ENCODE measurements at places on chromosomes 3 and 15.

GRCh38 chr3:184230081-184230602 is 757 bp downstream of the VWA5B2 start:
- peak; percentile 69 for DNase-seq

GRCh38 chr3:188914552-188914951 is 257.2 kb upstream of the TPRG1 start:
- DNase-seq = no peak

GRCh38 chr3:194976874-194977273 is 291.2 kb downstream of the FAM43A start:
- no peak for DNase-seq

DNA sequence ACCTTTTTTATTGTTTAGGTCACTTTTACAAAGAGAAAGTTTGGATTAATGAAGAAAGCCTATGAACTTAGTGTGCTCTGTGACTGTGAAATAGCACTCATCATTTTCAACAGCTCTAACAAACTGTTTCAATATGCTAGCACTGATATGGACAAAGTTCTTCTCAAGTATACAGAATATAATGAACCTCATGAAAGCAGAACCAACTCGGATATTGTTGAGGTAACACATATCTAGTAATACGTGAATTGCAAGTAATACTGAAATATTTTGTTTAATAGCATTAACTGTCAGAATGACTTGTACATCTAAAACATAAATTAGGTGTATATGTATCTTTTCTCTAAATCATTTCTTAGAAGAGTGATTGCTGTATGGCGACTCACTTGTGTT is 79.8 kb downstream of the MEF2A start:
- DNase-seq = no peak

DNA sequence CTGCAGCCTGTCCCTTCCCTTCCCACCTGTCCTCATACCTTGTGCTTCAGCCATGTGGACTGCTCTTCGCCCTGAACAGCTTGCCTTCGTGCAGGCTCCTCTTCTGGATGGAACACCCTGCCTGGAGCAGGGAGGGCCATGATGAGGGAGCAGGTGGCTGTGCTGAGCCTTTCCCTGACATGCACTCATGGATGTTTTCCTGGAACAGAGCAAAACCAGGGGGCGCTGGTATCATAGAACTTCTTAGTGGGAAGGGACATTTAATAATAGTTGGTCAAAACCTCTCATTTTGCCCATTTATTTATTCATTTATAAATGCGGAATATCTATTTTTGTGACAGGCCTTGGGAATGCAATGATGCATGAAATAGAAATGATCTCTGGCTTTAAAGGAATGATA is 149.3 kb downstream of the CACNA1D start:
- DNase-seq = no peak

DNA sequence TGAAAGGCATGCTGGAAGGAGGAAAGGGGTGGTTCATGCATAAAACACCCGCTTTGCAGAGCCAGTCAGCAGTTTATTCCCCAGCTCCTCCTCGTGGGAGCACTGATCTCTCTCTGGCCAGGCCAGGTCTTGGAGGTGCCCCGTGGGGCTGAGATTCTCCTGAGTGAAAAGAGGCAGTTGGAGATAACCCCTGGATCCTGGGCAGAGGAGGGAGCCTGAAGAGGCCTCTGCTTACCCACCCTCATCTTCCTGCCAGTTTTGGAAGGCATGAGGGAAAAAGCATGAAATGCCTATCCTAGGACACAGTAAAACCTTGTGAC is 108.3 kb downstream of the SEMA5B start:
- no peak for DNase-seq

GRCh38 chr15:62848632-62849050 is 193.9 kb upstream of the TPM1 start:
- DNase-seq = no peak

GRCh38 chr15:35697549-35698299 is 151.8 kb upstream of the DPH6 start:
- no peak for DNase-seq

DNA sequence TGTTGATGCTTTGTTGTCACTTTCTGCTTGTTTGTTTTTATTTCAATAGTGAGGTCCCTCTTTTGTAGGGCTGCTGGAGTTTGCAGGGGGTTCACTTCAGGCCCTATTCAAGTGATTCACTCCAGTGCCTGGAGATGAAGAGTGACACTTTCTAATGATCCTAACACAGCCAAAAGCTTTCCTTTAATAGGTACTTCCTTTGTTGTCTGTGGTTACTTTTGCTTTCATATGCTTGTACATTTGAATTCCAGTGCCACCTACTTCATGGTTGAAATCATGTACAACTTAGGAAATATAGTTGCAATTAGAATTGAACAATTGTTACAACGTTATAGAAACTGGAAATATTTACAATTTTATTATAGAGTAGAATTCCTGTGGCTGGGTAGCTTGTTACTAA is 466.8 kb upstream of the EPHA3 start:
- no peak for DNase-seq

DNA sequence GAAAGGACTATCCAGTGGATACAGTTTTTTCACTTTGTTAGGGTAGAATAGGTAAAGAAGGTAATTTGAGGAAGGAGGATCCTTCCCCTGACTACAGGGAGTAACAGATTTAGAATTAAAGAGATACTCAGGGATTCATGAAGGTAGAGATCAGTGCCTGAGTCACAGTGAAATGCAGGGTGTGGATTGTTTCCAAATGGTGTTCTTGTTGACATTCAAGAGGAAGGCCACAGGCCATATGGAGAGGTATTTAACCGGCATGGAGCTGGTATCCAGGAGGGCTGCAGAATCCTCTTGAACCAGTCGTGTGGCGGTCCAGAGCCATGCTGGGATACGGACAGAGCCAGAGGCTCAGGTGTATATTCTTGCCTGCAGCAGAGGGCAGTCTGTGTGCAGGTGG is 28.2 kb downstream of the GYG1 start:
- no peak for DNase-seq

- peak; percentile 20 for DNase-seq
Measured at GRCh38 chr3:13549623-13550422, 898 bp downstream of the FBLN2 start.

GRCh38 chr15:59353994-59354416 is 18.7 kb downstream of the MYO1E start:
- no peak for DNase-seq

- DNase-seq = no peak
Measured at GRCh38 chr3:167861649-167862048, 126.1 kb downstream of the SERPINI1 start.

DNA sequence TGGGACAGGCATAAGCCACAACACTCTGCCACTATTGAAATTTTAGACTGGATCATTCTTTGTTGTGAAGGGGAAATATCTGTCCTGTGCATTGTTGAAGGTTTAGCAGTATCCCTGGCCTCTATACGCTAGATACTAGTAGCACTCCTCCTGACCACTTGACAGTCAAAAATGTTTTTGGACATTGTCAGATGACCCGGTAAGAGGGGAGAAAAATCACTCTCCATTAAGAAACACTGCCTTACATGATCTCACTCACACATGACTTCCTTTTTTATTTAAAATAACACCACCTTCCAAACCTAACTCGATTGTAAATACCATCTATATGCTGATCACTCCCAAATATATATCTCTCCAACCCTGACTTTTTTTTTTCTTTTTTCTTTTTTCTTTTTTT is 15.3 kb upstream of the HLTF start:
- no peak for DNase-seq

- no peak for DNase-seq
Measured at GRCh38 chr15:70142072-70142321, 44.3 kb upstream of the TLE3 start.

DNA sequence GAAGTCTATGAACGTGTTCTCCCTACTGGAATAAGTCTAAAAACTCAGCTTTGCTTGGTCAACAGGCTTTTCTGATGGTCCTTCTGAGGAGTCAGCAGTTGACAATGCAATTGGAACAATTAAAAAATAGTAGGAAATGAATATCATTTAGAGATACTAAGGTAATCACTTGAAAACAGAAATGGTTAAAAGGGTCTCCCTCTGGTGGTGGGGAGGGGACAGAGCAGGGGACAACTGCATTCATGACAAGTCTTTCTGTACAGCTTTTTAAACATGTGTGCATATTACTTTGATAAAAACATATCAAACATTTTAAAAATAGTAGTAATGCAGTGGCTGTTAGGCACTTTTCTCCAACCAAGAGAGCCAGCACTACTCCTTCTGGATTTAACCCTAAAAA is 119.9 kb upstream of the FHIT start:
- DNase-seq = peak; percentile 52

DNA sequence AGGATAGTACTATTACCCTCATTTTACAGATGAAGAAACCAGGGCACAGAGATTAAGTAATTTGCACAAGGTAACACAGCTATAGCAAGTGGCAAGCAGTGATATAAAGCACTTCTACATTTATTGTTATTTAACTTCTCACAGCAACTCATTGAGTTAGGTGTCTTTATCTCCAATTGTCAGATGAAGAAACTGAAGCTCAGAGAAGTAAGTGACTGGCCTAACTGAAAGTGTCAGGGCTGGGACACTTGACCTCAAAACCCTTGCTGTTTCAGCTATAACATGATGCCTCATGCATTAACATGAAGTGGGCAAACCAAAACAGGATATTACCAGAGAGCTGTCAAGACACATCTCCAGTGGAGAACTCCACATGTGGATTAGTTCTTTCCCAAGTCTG is 65.8 kb upstream of the LEKR1 start:
- peak; percentile 4 for DNase-seq

GRCh38 chr3:31420311-31420710 is 112.4 kb upstream of the STT3B start:
- no peak for DNase-seq

DNA sequence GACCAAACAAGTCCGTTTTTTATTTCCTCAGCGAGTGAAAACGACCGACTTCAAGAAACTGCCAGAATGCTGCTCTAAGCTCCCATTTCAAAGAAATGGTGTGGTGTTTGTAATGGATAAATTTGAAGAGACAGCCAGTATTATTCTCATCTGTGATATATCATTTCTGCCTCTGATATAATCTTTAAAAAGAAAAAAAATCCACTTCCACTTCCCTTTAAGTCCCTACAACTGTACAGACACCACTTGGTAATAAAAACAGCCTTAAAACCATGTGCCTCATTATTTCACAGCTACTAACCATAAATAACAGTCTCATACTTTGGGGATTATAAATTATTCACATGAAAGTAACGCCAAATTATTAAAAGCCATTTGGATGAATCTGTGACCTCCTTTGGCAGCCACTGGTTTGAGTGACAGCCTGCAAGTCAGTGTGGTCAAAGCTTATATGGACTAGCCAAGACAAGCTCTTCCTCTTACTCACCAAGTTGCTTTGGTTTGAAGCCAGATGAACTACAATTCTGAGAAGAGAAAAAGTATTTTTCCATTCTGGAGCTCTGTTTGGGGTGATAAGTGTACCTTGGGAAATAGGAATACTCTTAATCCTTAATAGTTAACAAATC is 168.0 kb downstream of the SHOX2 start:
- no peak for DNase-seq

DNA sequence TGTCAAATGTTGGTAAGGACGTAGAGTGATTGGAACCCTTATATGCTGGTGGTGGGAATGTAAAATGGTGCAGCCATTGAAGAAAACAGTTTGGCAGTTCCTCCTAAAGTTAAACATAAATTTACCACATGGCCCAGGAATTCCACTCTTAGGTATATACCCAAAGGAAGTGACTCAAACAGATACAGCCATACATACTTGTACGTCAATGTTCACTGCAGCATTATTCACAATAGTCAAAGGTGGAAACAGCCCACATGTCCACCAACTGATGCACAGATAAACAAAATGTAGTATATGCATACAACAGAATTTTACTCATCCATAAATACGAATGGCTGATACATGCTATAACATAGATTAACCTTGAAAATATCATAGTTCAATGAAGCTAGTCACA is 13.2 kb downstream of the CLASP2 start:
- no peak for DNase-seq

DNA sequence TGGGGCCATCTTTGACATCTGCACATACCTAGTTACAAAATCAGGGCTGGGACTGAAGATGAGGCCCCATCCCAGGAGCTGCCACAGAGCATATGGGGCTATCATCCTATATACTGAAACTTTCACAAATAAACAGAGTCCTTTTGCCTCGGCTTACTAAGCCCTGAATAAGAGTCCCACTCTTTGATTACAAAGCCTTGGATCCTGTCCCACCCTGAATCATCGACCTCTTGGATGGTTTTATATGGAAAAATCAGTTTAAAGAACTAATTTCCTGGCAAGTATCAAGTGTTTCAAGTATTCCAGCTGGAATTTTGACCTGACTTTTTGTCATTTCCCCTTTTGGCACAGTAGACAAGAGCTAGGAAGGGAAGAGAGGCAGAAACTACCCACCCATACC is 331.3 kb upstream of the FRG2C start:
- DNase-seq = no peak

- DNase-seq = no peak
Measured at GRCh38 chr15:95799286-95800200, 531.0 kb upstream of the NR2F2 start.

DNA sequence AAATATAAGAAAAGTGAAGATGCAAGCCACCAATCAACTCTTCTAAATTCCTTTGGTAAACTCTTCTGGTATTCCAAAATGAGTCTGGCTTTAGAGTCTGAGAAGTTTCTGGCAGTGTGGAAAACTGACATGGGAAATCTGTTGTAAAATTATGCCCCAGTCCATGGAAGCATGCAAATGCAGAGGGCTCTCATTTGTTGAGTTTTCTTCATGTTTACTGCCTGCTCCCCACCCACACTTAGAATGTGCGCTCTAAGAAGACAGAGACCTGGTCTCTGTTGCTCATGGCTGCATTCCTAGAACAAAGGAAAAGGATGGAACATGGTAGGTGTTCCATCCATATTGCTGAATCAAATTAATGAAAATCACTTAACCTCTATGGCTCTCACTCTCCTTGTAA is 411.8 kb upstream of the PDZRN3 start:
- DNase-seq = no peak

DNA sequence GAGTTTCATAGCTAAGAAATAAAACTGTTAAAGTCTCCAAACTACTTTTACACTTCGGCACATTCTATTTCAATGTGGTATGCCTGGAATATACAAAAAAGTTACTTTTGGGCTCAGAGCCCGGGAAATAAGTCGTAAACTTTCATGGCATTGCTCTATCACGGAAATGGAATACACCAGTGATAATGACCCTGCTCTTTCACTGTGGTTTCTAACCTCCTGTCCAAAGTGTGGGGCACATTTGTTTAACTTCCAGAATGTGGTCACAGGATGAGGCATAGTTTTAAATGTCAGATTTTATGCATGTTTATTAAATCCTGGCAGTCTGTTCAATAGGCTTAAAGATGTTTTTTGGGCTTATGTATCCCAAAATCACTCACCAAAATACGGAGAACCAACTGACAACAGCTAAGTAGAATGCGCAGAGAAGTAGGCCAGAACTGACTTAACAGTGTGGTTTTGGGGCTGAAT is 5.1 kb downstream of the CXCR6 start:
- no peak for DNase-seq

GRCh38 chr3:48966876-48967361 is 23.1 kb upstream of the P4HTM start:
- DNase-seq = no peak

- no peak for DNase-seq
Measured at GRCh38 chr3:148360051-148360450, 337.7 kb upstream of the AGTR1 start.

GRCh38 chr15:101320501-101321052 is 25.5 kb upstream of the SNRPA1 start:
- DNase-seq = peak; percentile 19

- no peak for DNase-seq
Measured at GRCh38 chr3:127994011-127994410, 58.2 kb upstream of the SEC61A1 start.
